ENCODE measurements at places on chromosomes 6 and 20. TPM values are rescaled to one million over a fixed set of nuclear protein-coding genes. Genes with fewer than 3 reads are reported as not detected.
A peak's percentile ranks its signal among the peaks of the same experiment; 100 is the strongest.

DNA sequence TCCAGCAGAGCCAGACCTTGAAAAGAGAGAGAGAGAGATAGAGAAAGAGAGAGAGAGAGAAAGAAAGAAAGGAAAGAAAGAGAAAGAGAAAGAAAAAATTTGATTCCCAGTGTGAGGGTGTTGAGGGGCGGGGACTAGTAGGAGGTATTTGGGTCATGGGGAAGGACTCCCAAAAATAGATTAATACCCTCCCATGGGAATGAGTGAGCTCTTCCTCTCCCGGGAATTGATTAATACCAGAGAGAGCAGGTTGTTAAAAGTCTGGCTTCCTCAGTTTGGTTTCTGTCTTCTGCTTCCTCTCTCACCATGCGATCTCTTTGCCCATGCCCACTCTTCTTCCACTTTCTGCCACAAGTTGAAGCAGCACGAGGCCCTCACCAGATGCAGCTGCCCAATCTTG lies 28.8 kb upstream of the CFAP206 start:
- no peak overlapping the region for H3K4me3 ChIP-seq
- H3K27ac ChIP-seq, result no peak overlapping the region
- H3K27me3 ChIP-seq, result no peaks in the 10 kb centered on the region
- H3K36me3 ChIP-seq, result no peaks in the 10 kb centered on the region
- no peak for DNase-seq
- H3K4me1 ChIP-seq, result peaks cover 9% of the 10 kb centered on the region

- DNase-seq, result peak; percentile 74
- H3K4me3 ChIP-seq, result no peak overlapping the region
- H3K27me3 ChIP-seq, result no peaks in the 10 kb centered on the region
- no peak overlapping the region for H3K27ac ChIP-seq
Observed at GRCh38 chr20:25319241-25320034, 71.2 kb downstream of the ABHD12 start.

DNA sequence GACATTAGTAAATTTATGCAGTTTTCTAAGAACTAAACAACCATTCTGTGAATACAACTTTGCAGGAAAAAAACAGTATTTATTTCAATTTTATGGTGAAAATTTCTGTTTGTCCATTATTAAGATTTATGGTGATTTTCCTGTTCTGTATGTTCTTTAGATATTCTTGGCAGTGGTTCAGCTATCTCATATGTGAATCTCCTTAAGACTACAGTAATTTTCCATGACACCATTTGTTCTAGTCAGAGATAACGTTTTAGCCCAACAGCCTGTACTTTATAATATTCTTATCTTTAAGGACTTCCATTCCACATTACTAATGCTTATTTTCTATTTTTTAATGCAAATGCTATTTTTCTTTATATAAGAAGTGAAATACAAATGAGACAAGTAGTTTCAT lies 504.0 kb downstream of the RFPL4B start:
- no peak for DNase-seq
- no peaks in the 10 kb centered on the region for H3K27me3 ChIP-seq
- no peak overlapping the region for H3K27ac ChIP-seq
- no peaks in the 10 kb centered on the region for H3K36me3 ChIP-seq
- no peaks in the 10 kb centered on the region for H3K4me1 ChIP-seq
- no peak overlapping the region for H3K4me3 ChIP-seq

GRCh38 chr20:62202083-62202395 lies 18.0 kb downstream of the HRH3 start:
- DNase-seq, result peak; percentile 65
- H3K4me1 ChIP-seq, result peaks cover 31% of the 10 kb centered on the region
- H3K27ac ChIP-seq, result peak overlapping the region; percentile 56
- no peaks in the 10 kb centered on the region for H3K27me3 ChIP-seq
- no peak overlapping the region for H3K4me3 ChIP-seq

RALY gene
- 120 TPM for polyA plus RNA-seq

All from spleen (tissue), 13 donors.